ENCODE measurements at places on chromosomes 1 and 21. TPM values are rescaled to one million over a fixed set of nuclear protein-coding genes. Genes with fewer than 3 reads are reported as not detected.

The TRIM62 gene
- total RNA-seq: 25.8 TPM

GRCh38 chr1:6948416-6948815, 163.2 kb downstream of the CAMTA1 start:
- no peak for DNase-seq

DNA sequence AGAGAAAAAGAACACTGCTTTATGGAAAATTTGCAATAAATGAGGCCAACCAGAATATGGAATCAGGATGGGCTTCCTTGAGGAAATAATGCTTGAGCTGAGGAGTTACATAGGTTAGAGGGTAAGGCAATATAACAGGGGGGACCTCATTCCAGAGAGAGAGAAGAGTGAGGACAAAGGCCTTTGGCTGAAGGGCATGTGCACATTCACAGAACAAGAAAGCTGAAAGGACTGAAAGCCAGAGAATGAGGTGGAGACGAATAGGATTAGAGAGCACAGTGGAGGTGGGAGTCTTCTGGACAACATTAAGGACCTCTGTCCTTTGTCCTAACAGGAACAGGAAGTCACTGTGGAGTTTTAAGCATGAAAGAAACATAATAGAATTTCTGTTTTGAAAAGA, 60.7 kb upstream of the MROH9 start:
- DNase-seq: no peak

DNA sequence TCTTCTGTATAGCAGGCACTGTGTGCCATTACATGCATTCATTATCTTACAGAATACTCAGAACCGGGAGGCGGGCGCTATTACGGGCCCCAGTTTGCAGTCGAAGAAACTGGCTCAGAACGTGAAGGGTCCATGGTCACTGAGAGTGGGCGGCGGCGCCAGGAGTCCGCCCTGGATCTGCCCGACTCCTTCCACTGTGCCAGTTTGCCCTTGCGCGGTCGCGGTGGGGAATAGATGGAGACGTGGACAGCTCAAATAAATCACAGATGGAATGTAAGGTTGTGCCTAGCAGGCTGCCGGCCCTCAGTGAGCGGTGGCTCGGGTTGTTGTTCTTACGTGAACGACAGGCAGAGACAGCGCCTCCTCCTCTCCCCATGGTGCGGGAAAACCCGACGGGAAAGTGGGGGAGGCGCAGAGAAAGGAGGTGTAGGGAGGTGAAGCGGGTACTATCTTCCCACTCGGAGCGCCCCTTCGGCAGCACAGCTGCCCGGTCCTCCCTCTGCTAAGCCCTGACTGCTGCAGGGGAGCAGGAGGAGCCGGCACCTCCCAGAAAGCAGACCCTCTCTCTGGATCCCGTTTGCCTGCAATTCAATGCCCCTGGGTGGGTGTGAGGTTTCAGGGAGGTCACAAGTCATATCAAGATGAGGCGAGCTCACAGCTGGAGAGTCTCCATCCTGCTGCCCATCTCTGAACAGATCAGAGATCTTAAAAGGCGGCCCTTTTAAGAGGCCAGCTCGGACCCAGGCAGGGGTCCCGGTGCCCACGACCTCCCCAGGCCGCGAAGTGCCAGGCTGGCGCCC, 1.1 kb downstream of the COL9A2 start:
- no peak for DNase-seq

DNA sequence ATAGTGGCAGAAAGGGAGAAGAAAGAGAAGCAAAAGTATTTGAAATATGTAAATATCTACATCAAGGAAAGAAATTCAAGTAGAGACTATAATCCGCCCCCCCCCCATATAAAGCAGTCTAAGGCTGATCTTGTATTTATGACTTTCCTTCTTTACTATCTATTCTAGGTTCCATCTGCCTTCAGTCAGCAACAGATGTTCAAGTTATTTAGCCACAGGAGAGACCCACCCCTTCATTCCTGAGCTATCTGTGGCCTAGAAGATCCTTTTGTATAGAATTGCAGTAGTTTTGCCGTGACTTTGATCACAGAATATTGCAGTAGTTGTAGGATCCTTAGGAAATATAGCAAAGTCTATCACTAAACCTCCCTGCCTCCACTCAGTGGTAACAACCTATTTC, 10.7 kb upstream of the BSDC1 start:
- no peak for DNase-seq
